Esophagus muscularis mucosa (tissue), 4 donors: ENCODE measurements at places on chromosomes 2 and 18. TPM values are rescaled to one million over a fixed set of nuclear protein-coding genes. Genes with fewer than 3 reads are reported as not detected.

GRCh38 chr2:37809525-37809924 is 115.6 kb upstream of the RMDN2 start:
- peak; percentile 7 for DNase-seq

- no peak for DNase-seq
Observed at GRCh38 chr18:51330148-51330547, 132.7 kb upstream of the MEX3C start.

- DNase-seq: no peak
Observed at GRCh38 chr2:190173392-190173791, 110.9 kb upstream of the MSTN start.

GRCh38 chr18:46622451-46622850 is 34.6 kb downstream of the LOXHD1 start:
- peak; percentile 90 for DNase-seq

- DNase-seq: no peak
Observed at GRCh38 chr2:68214381-68214780, 38.0 kb downstream of the PPP3R1 start.

GRCh38 chr2:60551240-60552077 is 2.0 kb downstream of the BCL11A start:
- no peak for DNase-seq

The ADAM23 gene
- total RNA-seq: 2.7 TPM

The ALLC gene
- total RNA-seq: not detected

The MROH2A gene
- not detected for total RNA-seq
